Kidney (tissue), 22 donors: ENCODE measurements at places on chromosomes 1 and 21.

GRCh38 chr1:22806584-22806983 lies 95.9 kb downstream of the EPHB2 start:
- no peak for DNase-seq

- no peak for DNase-seq
These were observed 470 bp upstream of the MTMR11 start for GRCh38 chr1:149936992-149937705.

DNA sequence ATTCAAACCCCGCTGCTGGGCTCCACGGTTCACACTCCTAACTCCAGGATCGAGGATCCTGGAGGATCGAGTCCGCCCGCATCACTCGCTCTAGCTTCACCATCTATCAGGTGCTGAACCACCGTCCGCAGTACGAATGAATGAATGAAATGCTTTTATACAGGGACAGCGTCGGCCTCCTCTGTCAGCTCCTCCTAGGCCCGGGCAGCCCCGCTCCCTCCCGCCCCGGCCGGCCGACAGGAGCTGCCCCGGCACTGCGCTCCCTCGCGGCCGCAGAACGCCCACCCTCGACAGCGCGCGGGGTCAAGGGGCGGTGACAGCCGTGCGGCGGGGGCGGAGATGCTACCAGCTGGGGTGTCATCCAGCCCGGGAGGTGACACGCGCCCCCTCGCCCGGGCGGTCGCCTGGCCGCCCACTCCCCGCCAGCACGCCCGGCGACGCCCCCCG lies 520 bp downstream of the ZBTB17 start:
- no peak for DNase-seq

DNA sequence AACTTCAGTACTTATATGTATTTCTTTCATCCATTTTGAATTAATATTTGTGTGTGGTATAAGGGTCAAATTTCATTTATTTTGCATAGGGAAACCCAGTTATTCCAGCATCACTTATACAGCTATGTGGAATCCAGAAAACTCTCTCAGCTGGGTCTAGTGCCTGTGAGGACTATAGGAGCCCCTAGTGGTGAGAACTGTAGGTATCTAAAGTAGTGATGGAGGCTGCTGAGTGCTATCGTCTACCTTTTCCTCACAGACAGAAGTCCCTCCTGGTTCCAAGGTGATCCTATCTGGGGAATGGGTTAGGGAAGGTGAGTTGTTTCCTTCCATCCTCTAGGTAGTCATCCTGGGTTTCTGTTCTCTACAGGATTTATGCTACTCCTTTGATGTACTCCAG lies 352.0 kb upstream of the C1orf87 start:
- DNase-seq = no peak

DNA sequence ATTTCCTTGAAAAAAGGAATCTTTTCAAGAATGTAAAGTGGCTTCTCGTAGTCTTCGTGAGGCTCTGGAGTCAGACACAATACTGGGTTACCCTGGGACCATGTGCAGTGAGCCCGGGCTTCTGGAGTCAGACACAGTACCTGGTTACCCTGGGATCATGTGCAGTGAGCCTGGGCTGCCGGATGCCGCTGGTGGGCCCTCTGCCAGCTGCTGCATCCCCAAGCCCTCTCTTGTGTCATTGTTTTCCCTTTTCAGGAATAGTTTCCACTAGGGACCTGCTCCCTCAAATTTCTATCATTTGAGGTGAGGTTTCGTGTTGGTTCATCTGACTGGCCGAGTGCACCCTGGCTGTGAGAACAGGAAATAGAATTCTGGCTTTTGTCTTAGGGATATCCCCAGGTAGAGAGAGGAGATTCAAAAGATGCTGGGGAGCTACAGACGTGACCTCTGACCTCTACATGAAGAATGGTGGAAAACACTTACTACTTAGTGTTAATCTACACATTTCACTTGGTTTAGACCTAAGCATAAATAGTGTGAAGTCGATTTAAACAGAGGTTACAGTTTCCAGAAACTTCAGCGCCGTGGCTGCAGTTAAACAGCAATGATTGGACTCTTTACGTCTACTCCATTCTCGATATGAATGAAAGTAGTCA lies 10.6 kb downstream of the ADARB1 start:
- no peak for DNase-seq

DNA sequence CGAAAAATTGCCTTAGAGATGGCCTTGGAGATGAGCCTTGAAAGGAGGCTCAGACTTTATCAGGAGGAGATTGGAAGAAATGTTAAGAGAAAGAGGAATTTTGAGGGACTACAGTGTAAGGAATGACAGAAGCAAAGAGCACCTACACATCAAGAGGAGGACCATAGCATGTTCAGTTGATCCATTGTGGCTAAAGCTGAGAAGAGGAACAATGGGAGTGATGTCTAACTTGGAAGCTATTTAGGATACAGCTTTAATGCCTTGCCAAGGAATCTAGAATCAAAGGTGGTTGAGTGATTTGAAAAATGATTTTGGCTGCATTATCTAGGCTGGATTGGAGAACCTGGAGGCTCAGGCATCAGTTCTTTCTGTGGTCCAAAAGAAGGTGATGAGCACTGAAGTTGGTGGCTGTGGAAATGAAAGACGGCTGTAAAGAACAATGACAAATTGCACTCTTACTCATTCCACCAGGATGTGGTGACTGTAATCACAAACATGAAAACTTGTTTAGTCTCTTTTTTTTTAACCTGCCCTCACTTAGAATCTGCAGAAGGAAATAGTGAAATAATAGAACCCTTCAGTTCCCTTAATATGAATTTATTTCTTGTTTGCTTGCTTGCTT lies 11.3 kb downstream of the FAM20B start:
- DNase-seq = no peak

DNA sequence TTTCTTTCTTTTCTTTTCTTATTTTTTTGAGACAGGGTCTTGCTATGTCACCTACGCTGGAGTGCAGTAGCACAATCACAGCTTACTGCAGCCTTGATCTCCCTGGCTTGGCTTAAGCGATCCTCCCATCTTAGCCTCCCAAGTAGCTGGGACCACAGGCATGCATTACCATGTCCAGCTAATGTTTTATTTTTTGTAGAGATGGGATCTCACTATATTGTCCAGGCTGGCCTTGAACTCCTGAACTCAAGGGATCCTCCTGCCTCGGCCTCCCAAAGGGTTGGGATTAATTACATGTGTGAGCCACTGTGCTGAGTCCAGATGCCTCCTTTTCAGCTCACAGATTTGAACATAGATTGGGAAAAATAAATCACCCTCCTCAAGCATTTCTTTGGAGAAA lies 95.7 kb downstream of the UROD start:
- DNase-seq = no peak

- no peak for DNase-seq
These were observed 9.9 kb downstream of the UTP25 start for GRCh38 chr1:209837671-209838070.

DNA sequence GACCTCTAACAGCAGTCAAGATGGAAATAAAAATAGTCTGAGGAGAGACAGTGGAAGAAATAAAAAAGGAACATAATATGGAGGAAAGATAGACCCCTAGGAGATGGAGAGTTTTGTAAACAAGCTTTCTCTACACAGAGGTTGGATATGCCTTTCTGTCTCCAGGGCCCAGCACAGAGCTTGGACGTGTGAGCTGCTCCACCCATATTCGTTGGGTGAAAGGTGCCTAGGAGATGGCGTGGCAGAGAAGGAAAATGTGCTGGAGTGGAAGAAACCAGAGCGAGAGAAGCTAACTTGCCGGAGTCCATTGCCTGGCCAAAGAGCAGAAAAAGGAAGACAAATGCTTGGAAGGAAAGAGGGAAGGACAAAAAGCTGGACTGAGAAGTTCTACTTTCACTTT lies 78.3 kb upstream of the LMO4 start:
- DNase-seq = no peak

- DNase-seq = no peak
These were observed 882.9 kb upstream of the B3GALT2 start for GRCh38 chr1:194069168-194069830.

DNA sequence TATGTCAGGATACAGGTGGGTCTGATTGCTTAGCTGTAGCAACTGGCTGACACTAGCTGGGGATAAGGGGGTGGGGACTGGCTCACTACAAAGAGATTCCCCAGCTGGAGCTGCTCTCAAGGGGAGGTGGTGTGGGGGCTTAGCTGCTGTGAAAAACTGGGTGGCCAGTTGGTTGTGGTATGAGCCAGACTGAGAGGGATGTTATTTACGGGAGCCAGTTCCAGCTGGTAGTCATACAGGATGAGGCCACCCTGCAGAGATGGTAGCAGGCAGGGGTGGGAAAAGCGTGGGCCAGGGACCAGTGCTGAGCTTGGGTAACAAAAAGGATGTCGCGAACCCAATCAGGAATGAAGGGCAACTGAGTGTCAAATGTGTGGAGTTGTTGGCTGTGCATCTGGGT lies 204.0 kb upstream of the C21orf91 start:
- no peak for DNase-seq

GRCh38 chr21:33455686-33456446 lies 23.9 kb downstream of the TMEM50B start:
- no peak for DNase-seq
